ENCODE measurements at places on chromosomes 3 and 15.

GRCh38 chr3:138594935-138595610, 1.0 kb upstream of the CEP70 start:
- peak overlapping the region; percentile 91 for H3K27ac ChIP-seq
- no peak for DNase-seq
- H3K4me3 ChIP-seq = peak overlapping the region; percentile 80
- H3K4me1 ChIP-seq = no peaks in the 10 kb centered on the region

- no peak overlapping the region for H3K27ac ChIP-seq
- no peak overlapping the region for H3K4me3 ChIP-seq
- DNase-seq = no peak
- H3K4me1 ChIP-seq = no peaks in the 10 kb centered on the region
- H3K36me3 ChIP-seq = no peaks in the 10 kb centered on the region
- no peaks in the 10 kb centered on the region for H3K27me3 ChIP-seq
Measured at GRCh38 chr3:49616491-49616941, 57.6 kb upstream of the APEH start.

- no peaks in the 10 kb centered on the region for H3K36me3 ChIP-seq
- H3K27me3 ChIP-seq = peaks cover 3% of the 10 kb centered on the region
- peaks cover 17% of the 10 kb centered on the region for H3K4me1 ChIP-seq
Measured at GRCh38 chr3:156642750-156643728, 31.4 kb upstream of the TIPARP start.

DNA sequence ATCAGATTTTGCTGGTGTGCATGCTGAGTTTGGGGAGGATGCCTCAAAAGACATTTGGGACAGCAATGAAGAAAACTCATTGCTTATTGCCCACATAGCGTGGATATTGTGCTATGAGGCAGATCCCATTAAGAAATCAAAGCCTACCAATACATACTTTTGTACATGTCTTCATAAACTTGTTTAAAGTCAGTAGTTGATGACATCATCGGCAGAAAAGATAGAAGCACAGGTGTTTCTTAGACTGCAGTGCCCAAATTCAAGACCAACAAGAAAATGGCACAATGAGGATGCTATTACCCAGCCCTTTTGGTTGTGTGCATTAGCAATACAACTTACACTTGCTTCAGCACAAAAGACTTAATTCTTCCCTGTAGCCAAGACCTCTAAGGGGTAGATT, 428.7 kb upstream of the RARB start:
- no peaks in the 10 kb centered on the region for H3K4me1 ChIP-seq
- no peaks in the 10 kb centered on the region for H3K36me3 ChIP-seq
- H3K27ac ChIP-seq = no peak overlapping the region
- DNase-seq = no peak
- no peak overlapping the region for H3K4me3 ChIP-seq

DNA sequence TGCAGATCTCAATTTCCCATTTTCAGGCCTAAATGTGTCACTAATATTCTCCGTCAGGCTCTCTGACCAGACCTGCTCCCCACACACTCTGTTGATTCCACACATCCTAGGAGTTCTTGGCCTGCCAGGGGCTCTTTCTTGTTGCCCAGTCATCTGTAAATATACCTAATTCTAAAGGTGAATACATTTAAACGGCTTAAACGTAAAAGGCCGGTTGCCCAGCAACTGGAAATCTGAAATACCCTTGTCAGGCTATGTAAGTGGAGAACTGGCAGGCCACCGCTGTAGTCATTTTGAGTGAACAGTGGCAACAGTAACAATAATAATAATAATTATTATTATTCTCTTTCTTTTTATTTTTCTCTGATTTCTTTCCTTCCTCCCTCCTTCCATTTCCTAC, 302.7 kb downstream of the AGBL1 start:
- DNase-seq = no peak
- H3K27me3 ChIP-seq = peaks cover 8% of the 10 kb centered on the region
- H3K27ac ChIP-seq = no peak overlapping the region
- H3K36me3 ChIP-seq = no peaks in the 10 kb centered on the region

GRCh38 chr3:51712038-51712420, 5.2 kb downstream of the GRM2 start:
- H3K27me3 ChIP-seq = peaks cover 3% of the 10 kb centered on the region
- H3K4me3 ChIP-seq = no peak overlapping the region
- no peak overlapping the region for H3K27ac ChIP-seq
- H3K4me1 ChIP-seq = peaks cover 5% of the 10 kb centered on the region
- DNase-seq = no peak
- H3K36me3 ChIP-seq = peaks cover 2% of the 10 kb centered on the region

- no peak overlapping the region for H3K27ac ChIP-seq
- peaks cover 15% of the 10 kb centered on the region for H3K4me1 ChIP-seq
- DNase-seq = peak; percentile 56
- H3K27me3 ChIP-seq = peaks cover 25% of the 10 kb centered on the region
- H3K4me3 ChIP-seq = peak overlapping the region; percentile 22
Measured at GRCh38 chr15:70584838-70585706, 178.3 kb downstream of the UACA start.

GRCh38 chr15:47603026-47603425, 114.3 kb upstream of the SEMA6D start:
- H3K27ac ChIP-seq = no peak overlapping the region
- no peaks in the 10 kb centered on the region for H3K27me3 ChIP-seq
- DNase-seq = no peak
- H3K4me3 ChIP-seq = no peak overlapping the region

- H3K36me3 ChIP-seq = no peaks in the 10 kb centered on the region
- H3K27ac ChIP-seq = no peak overlapping the region
- H3K4me3 ChIP-seq = no peak overlapping the region
Measured at GRCh38 chr3:35064761-35065160, 574.6 kb upstream of the ARPP21 start.

- no peak for DNase-seq
- no peak overlapping the region for H3K4me3 ChIP-seq
- H3K27me3 ChIP-seq = peaks cover 10% of the 10 kb centered on the region
Measured at GRCh38 chr3:129592381-129593131, 13.9 kb downstream of the PLXND1 start.

DNA sequence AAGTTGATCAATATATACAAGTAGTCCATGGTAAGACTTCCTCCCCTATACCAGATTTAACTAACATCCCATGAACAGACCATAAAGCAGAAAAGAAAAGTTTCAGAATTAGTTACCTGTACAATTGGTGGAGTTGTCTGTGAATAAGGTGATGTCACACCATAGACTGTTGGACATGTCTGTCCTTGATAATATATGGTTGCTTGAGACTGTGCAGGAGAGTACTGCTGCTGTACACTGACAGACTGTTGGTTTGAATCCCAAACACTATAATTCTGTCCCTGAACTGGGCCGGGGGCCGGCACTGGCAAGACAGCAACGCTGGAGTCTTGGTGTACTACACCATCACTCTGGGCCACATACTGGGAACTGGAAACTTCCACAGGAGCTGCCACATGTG, 77.2 kb downstream of the NBEAL2 start:
- H3K36me3 ChIP-seq = peaks cover 44% of the 10 kb centered on the region
- no peak overlapping the region for H3K4me3 ChIP-seq
- H3K27me3 ChIP-seq = no peaks in the 10 kb centered on the region
- no peak for DNase-seq

DNA sequence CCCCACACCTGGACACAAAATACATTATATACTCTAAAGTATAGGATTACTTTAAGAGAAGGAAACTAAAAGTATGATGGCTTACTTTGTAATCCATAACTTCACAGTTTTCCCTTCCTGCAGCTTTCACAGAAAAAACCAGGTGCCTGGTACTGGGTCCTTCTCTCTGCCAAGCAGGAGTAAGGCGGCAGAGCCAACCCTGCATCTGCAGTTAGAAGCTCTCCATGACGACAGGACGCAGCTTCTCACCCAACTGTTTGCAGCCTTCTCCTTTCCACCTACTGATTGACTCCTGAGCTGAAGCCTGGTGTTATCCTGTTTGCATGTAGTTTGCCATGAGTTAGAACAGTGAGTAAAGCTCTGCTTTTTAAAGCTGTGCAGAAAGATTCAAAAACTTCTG, 6.7 kb downstream of the MRAS start:
- peaks cover 9% of the 10 kb centered on the region for H3K27me3 ChIP-seq
- no peak overlapping the region for H3K4me3 ChIP-seq
- H3K27ac ChIP-seq = no peak overlapping the region
- no peak for DNase-seq
- H3K4me1 ChIP-seq = no peaks in the 10 kb centered on the region
